ENCODE measurements at places on chromosomes 2 and 18.
A peak's percentile ranks its signal among the peaks of the same experiment; 100 is the strongest.

DNA sequence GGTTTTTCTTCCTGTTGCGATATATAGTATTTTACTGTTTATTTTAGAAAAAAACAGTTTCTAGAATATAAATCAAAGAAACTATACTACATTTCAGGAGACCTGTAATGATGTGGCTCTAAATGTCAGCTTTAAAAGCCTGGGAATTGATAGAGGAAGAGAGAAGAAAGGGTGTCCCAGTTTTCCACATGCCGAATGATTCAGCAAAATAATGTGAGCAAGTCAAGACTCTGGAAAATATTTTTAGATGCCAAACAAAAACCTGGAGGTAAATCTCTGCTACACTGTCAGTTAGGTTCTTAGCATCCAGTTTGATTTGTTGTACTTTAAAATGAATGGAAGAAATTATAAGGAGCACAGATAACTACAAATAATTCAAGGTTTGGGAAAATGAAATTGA is 67.1 kb upstream of the DSG1 start:
- DNase-seq: no peak

DNA sequence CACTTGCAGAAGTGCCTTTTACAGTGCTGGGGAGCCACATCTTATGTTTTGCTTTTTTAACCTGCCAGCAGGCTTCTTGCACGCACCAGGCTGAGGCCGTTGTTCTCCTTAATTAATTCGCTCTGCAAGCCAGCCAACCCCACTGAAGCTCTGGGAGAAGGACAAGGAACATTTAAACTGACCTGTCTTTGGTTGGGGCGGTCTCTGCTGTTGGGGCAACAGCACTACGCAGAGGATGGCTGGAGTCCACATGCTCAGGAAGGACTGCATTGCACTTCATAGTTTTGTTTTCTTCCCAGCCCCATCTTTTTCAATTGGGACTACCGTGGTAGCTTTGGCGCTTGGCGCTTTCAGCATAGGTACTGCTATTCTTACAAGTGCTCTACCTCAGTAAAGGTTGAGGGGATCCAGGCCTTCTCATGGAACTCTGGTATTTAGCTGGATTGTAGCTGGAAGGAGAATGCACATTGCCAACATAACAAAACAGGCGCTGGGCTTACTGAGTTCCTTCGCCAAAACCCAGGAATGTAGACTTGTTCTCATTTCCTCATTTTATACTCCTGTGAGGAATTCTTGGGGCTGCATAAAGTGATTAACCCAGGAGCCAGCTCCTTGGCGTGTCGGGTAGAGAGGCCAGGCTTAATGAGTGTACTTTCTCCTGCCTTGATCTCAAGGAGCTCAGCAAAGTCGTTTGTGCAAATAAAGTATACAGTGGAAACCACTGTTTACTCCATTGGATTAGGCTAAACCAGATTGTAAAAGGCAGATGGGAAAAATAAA is 146.2 kb downstream of the PRKCE start:
- DNase-seq: no peak

- DNase-seq: no peak
Observed at GRCh38 chr2:239344857-239345216, 56.0 kb downstream of the HDAC4 start.

DNA sequence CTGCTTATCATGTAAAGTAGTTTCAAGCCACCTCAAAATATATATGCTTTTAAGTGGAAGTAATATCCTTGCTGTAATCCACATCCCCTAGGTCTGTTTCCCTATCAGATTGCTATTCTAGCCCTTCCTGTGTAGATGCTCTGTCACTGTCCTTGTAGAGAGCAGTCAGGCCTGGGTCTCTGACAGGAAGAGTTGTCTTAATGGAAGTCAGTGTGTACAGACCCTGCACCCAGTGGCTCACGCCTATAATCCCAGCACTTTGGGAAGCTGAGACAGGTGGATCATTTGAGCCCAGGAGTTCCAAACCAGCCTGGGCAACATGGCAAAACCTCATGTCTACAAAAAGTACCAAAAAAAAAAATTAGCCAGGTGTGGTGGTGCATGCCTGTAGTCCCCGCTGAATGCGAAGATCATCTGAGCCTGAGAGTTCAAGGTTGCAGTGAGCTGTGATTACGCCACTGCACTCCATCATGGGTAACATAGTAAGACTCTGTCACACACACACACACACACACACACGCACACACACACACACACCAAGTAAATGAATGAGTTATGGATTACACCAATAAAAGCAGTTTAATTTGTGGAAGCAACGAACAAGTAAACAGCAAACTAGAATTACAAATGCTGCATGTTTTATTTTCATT is 70.2 kb upstream of the DSC1 start:
- DNase-seq: no peak

DNA sequence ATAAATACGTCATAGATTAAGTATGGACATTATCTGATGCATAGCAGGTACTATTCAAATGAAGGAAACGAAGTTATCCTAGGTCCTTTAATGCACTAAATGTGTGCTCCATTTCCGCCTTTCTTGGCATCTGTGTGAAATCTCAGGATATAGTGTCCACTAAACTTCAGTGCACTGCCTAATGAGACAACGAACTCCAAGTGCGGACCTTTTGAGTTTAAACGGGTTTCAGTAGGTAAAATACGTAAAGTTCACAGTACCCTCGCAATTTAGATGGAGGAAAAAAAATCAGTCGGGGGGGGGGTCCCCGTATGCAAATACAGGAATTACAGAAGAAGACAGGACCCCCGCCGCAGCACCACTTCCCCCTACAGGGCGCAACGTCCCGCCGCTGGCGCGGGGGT is 729 bp upstream of the REL start:
- no peak for DNase-seq

- DNase-seq: no peak
Observed at GRCh38 chr18:44882163-44882868, 201.6 kb downstream of the SETBP1 start.

DNA sequence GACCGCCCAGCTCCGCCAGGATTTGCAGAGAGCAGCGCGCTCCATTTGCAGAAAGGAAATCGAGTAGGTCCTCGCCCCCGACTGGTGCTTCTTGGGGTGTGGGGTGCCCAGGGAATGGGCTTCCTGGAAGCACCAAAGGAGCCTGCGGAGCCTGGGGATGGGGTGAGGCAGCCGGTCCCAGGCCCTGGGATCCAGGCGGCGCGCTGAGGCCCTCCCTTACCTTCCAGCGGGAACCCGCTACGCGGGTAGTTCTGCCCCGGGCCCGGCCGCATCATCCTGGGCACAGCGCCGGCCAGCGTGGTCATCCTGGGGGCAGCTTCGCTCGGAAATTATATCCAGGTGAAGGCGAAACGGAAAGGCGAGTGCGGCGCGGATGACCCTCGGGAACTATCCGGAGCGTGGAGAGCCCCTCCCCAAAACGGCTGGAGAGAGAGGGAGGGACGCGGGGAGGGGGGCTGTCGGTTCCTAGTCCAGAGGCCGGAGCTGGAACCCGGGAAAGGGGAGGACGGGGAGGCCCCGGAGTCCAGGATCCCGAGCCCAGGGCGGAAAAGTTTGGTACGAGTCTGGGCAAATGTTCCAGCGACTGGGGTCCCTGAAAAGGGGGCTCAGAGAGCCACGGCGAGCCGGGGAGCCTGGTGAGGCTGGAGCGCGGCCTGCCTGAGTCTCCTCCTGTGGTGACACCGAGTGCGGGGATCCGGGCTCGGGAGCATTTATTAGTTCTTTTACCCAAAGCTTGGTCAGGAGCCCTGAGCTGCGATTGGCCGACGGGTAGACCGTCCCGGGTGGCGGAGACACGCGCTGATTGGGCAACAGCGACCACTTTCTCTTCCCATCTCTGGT is at the start of gene PAX3:
Gene PAX3 (minus strand): TSS at position 688 of the 840 bp plus-strand sequence. CDS start 383 bp downstream, at position 305.
- DNase-seq: peak; percentile 62

- peak; percentile 94 for DNase-seq
Observed at GRCh38 chr2:231642631-231643494, 50.2 kb downstream of the TEX44 start.

DNA sequence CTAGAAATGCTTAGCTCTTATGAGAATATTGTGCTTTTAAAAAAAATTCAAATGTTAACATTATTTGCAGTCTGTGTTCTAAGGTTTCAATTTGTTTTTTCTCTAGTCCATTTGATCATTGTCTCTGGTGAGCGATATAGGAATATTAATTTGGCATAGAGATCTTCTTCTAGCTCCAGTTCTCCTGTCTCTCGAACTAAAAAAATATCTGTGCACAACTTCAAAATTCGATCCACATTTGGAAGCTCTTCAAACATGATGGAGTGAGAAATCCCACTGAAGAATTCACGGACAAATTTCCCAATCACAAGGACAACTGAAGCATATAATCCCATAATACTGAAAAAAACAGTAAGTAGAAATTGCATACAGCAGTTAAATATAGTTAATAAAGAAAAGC is 145.6 kb downstream of the NAPG start:
- no peak for DNase-seq

GRCh38 chr2:33395034-33395433 is 81.4 kb upstream of the RASGRP3 start:
- DNase-seq: no peak

- DNase-seq: peak; percentile 19
Observed at GRCh38 chr2:231386446-231386845, 9.1 kb upstream of the B3GNT7 start.

DNA sequence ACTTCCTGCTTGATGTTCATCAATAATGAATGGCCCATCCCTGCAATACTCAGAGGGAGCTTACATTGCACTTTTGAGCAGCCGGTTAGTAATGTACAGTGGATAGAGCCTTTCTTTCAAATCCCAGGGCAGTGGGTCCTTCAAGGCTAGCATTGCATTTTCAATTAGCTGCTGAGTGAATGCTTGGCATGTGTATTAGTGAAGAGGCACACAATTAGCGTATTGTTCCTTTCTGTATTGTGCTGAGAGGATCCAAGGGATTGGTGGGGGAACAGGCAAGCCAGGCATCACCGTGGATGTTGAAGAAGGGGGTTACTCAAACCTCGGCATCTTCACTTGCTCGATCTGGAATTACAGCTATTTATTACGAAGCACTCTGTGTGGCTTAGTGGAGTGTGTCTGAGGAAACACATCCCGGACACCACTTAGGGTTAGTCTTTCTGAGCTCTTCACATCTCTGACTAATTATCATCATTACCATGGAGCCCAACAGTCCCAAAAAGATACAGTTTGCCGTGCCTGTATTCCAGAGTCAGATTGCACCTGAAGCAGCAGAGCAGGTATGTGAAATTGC is at the start of gene PPP1R1C:
Gene PPP1R1C (plus strand): TSS at position 222 of the 574 bp plus-strand sequence. CDS start 258 bp downstream, at position 480.
- no peak for DNase-seq

DNA sequence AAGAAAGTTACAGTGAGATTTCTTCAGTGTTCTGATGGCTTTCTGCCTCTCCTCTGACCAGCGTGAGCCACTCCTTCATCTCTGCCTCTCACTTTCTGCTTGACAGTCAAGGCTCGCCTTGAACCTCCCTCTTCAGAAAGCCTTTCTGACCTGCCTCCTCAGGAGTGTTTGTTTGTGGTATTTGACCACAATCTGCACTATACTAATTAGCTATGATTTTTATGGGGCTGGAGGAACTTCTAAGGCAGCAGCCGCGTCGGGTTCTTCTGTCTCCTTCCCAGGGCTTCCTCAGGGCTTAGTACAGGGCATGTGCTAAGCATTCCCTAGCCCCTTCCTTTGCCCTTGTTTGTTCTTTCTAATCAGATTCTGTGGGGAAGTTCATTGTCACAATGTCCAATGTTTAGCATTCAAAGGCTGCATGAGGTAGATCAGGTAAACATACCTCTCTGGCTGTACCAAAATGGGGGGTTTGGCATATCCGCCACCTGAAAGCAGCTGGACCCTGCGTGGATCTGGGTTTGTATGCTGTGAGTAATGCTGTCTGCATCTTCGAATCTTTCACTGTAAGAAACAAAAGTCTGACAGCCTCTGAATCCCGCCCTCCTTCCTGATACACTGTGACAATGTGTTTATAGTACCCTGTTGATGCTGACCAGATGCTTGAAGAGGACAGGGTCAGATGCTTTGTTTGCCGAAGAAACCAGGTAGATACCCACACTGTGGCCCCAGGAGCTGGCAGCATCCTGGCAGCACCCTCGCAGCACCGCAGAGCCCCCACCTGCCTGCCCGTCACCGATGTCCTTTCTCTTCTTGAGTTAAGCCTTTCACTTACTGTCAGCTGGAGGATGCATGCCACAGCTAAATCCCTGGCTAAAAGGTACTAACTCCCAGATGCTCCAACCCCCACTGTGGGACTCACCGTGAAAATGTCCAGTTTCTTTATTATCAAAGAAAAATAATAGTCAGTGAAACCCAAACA is 260.8 kb upstream of the HDAC4 start:
- DNase-seq: no peak

- no peak for DNase-seq
Observed at GRCh38 chr2:221574231-221574570, 2.1 kb upstream of the EPHA4 start.

DNA sequence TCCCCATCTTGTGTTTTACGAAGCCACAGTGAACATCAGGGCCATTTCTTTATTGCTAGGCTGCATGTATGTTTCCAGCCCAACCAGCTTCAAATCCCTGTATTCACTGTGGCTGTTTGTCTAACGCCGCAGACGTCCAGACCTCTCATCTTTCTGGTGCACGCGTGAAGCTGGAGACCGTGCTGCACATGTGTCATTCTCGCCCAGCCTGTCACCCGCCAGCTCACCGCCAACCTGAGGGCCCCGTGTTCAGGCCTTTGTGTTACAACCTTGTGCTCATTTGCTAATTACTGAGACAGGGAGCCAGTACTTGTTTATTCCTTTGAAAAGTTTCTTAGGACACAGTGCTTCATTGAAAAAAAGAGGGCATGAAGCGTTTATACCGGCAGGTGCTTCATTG is 21.4 kb downstream of the SALL3 start:
- no peak for DNase-seq

GRCh38 chr2:10775021-10775780 is 37.4 kb downstream of the PDIA6 start:
- DNase-seq: no peak

DNA sequence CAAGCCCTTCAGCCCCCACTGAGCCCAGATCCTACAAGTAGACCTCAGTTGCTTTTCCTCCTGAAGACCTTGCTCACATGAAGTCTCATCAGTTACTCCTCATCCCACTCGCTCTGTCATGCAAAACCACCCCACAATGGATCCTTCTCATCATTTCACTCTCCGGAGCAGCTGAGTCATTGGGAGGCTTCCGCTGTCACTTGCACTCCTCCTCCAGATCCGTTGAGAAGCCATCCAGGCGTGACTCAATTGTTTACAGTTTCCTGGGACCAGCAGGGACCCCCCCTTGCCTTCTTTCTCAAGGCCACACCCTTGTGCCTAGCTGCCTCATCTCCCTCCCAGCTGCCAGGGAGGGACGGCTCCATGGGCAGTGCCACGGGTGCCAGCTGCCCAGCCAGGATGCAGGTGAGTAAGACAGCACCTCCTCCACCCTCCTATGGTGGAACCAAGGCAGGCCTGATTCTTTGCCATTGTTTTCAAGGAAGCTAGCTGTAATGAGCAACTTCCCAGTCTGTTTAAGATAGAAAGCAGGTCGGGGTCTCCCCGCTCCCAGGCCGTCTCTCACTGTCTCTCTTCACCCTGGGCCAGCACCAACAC is 16.3 kb downstream of the GPR55 start:
- no peak for DNase-seq

- DNase-seq: peak; percentile 15
Observed at GRCh38 chr2:10073706-10074105, 6.5 kb downstream of the CYS1 start.

DNA sequence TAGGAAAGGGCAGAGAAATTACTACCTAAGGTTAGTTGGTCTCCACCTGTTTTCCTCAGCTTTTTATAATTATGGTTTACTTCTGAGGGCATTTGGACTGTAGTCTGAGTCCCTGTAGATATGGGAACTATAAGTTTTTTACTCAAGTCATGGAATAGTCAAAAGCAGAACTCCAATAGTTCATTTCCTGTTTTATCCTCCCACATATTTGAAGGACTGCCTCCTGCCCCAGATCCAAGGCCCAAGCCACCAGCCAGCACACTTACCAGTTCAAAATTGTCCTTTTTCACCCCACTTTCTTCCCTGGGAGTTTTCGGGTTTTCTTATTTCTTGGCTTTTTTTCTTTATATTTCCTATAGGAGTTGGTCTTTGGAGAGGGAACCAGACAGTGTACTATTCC is 164.1 kb downstream of the MBD5 start:
- DNase-seq: no peak
